NCI-H446 (cell line): ENCODE measurements at places on chromosomes 7 and 10.

GRCh38 chr10:88598055-88598454, 11.5 kb downstream of the LIPJ start:
- DNase-seq, result no peak

GRCh38 chr10:132204781-132205473, 18.2 kb downstream of the DPYSL4 start:
- no peak for DNase-seq

- DNase-seq, result no peak
Observed at GRCh38 chr10:69504576-69505250, 53.4 kb downstream of the TSPAN15 start.

GRCh38 chr7:26202019-26202990, 760 bp downstream of the CBX3 start:
- DNase-seq, result no peak

GRCh38 chr7:143392875-143393266, 11.7 kb downstream of the ZYX start:
- DNase-seq, result no peak

- DNase-seq, result no peak
Observed at GRCh38 chr10:30098629-30099028, 39.2 kb upstream of the JCAD start.

- DNase-seq, result no peak
Observed at GRCh38 chr10:124504711-124505110, 43.1 kb downstream of the LHPP start.

- no peak for DNase-seq
Observed at GRCh38 chr7:115005953-115006352, 84.1 kb downstream of the MDFIC start.

DNA sequence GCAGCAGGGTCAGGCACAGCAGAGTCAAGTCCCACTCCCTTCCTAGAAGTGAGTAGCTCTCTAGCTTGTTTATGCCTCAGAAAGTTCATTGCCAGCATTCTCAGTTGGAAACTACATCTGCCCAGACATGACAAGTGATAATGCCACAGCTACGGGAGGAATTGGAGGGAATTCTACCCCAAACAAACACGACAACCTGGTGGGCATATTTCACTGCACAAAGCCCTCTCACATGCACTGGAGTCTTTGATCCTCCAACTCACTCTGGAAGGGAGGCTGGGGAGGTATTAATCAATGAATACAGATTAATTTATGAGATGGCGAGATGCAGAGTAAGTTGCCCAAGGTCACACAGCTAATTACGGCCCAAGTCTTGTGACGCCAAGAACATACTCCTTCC, 126.0 kb upstream of the MGMT start:
- DNase-seq, result no peak

GRCh38 chr7:44282601-44283171, 42.7 kb downstream of the CAMK2B start:
- DNase-seq, result no peak

- DNase-seq, result no peak
Observed at GRCh38 chr7:5441840-5442503, 18.3 kb upstream of the TNRC18 start.

GRCh38 chr10:29676732-29677131, 42.0 kb upstream of the SVIL start:
- DNase-seq, result no peak

- no peak for DNase-seq
Observed at GRCh38 chr7:117448655-117449054, 21.4 kb upstream of the ASZ1 start.

DNA sequence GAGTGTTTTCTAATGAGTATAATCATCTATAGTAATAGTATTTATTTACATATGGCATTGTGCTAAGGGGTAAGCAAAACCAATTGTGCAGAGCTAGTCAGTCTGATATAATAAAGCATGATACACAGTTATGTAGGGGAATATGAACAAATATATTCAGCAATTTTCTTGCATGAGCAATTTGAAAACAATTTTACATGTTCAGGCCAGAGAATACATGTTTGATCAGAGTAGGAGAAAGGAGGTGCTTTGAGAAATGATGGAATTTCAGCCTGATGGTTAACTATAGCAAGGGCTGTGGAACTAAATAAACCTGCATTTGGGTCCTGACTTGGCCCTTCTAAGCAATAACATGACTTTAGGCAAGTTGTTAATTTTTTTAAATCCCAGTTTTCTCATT, 214.5 kb downstream of the TWIST1 start:
- DNase-seq, result no peak

DNA sequence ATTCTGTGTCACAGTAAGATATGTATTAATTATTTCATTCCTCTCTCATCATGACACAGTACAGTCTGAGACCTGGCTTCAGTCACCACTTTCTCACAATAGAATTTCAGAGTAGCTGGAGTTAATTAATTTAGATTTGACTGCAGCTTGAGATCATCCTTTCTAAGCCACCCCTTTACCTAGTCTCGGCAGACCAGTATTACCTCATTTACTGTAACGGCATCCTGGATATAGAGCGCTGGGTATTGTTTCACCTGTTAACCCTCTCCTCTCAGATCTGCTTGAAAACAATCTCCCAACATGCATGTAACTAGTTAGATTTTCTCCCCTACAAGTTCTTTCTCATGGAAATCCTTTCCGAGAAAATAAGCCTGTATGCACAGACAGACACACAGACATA, 1057.5 kb downstream of the GATA3 start:
- DNase-seq, result no peak

GRCh38 chr10:118522791-118523498, 72.5 kb downstream of the PRLHR start:
- DNase-seq, result peak; percentile 23

GRCh38 chr10:14621037-14621436, 153.7 kb downstream of the FAM107B start:
- no peak for DNase-seq

- DNase-seq, result no peak
Observed at GRCh38 chr10:55351431-55351830, 550.4 kb upstream of the PCDH15 start.

GRCh38 chr7:158157460-158157859, 430.2 kb downstream of the PTPRN2 start:
- DNase-seq, result no peak
